ENCODE measurements at places on chromosomes 7 and 10. TPM values are rescaled to one million over a fixed set of nuclear protein-coding genes. Genes with fewer than 3 reads are reported as not detected.

DNA sequence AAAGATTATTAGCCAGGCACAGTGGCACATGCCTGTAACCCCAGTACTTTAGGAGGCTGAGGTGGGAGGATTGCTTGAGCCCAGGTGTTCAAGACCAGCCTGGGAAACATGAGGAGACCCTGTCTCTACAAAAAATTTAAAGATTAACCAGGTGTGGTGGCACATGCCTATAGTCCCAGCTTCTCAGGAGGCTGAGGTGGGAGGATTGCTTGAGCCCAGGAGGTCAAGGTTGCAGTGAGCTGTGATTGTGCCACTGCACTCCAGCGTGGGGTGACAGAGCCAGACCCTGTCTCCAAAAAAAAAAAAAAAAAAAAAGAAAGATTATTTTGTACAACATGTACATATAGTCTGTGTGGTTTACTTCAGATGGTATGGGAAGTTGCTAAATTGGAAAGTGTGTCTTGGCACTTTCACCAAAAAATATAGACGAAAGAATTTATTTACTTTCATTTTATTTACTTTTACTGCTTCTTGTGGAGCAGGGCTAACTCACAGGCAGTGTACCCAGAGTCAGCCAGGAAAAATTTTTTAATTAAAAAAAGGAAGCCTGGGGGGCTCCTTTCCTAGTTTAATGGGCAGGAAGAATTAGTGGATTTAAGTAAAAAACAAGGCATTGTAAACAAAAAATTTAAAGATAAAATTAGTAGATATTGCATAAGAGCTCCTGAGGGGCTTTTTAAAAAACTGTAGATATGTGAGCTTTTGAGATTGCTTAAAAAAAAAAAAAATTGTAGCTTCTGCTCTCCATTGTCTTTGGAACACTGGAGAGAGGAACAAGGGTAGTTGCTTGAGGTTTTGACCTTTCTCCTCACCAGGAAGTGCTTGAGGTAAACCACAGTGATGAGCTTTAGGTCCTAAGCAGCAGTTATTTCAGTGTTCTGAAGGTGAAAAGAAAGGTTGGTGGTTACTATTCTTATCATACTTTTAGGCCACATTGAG lies 44.6 kb upstream of the VDAC2 start:
- no peak overlapping the region for H3K4me3 ChIP-seq
- H3K27ac ChIP-seq: no peak overlapping the region
- no peaks in the 10 kb centered on the region for H3K27me3 ChIP-seq
- no peaks in the 10 kb centered on the region for H3K36me3 ChIP-seq

DNA sequence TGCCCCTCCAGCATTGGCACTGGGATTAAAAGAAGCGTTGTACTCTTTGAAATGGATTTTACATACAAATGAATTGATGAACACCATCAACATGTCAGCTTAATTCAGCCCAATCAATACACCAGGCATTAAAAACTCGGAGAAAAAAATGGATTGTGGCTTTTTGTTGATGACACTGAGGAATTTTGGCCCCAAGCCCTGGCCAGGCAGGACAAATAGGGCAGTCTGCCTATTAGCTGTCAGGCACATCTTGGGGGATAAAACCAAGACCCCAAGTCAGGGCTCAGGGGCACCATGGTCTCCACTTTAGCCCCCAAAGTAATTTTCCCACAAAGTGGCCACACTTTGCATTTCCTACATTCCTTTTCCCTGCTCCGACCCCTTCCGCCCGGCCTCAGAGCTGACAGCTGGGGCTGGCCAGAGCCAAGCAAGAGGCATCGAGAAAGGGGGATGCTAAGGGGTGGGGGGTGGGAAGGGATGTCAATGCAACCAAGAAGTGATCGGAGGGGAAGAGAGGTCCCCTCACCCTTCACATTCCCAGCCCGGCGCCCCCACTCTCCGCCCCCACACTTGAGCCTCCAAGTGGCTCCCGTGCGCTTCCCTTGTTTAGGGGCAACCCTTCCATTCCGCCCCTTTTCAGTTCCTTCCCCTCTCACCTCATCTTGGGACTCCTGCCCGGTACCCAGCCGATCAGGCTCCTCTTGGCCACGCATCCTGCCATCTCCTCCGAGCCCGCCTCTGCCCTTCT lies 711 bp downstream of the HIP1 start:
- H3K4me3 ChIP-seq: peak overlapping the region; percentile 99
- peak; percentile 49 for DNase-seq
- H3K27me3 ChIP-seq: no peaks in the 10 kb centered on the region
- H3K4me1 ChIP-seq: no peaks in the 10 kb centered on the region

GRCh38 chr10:122349758-122350369 lies 24.6 kb upstream of the PLEKHA1 start:
- no peaks in the 10 kb centered on the region for H3K27me3 ChIP-seq
- H3K27ac ChIP-seq: no peak overlapping the region
- no peaks in the 10 kb centered on the region for H3K36me3 ChIP-seq
- no peaks in the 10 kb centered on the region for H3K4me1 ChIP-seq
- DNase-seq: no peak
- no peak overlapping the region for H3K4me3 ChIP-seq

- DNase-seq: no peak
- no peak overlapping the region for H3K27ac ChIP-seq
- H3K4me1 ChIP-seq: no peaks in the 10 kb centered on the region
- H3K4me3 ChIP-seq: no peak overlapping the region
- no peaks in the 10 kb centered on the region for H3K27me3 ChIP-seq
Observed at GRCh38 chr7:36023033-36023560, 130.0 kb upstream of the EEPD1 start.

DNA sequence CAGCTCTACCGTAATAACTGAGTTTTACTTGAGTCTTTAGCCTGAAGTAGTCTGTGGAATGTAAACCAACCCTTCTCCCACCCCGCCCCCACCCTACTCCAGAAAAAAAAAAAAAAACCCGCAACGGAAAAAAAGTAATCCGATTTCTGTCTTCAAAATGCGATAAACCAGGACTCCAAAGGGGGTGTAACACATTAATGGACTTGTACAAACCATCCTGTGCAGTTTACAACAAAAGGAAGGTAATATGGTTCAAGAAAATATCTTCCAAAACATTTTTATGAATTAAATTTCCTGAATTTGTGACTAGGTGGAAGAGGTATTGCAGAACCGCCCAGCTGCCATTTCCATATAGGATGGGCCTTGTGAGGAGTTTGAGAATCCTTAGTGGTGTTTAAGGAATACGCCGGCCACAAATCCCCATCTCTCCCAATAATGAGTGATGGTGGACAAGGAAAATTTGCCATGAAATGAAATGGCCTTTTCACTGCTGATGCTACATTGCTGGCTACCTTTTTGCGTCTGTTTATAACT lies 10.6 kb downstream of the SKIDA1 start:
- H3K27ac ChIP-seq: no peak overlapping the region
- no peaks in the 10 kb centered on the region for H3K4me1 ChIP-seq
- H3K4me3 ChIP-seq: no peak overlapping the region
- no peaks in the 10 kb centered on the region for H3K36me3 ChIP-seq

GRCh38 chr7:118735441-118735840 lies 510.9 kb downstream of the ANKRD7 start:
- no peaks in the 10 kb centered on the region for H3K36me3 ChIP-seq
- no peak overlapping the region for H3K4me3 ChIP-seq

SPDYE5 gene
- polyA plus RNA-seq: not detected

TACR2 gene
- 0.15 TPM for polyA plus RNA-seq

RBP4 gene
- polyA plus RNA-seq: 186 TPM

ACHE gene
- 4.1 TPM for polyA plus RNA-seq

Data from pancreas (tissue), 10 donors.